Thyroid gland (tissue), 4 donors: ENCODE measurements at places on chromosomes 13 and 19. TPM values are rescaled to one million over a fixed set of nuclear protein-coding genes. Genes with fewer than 3 reads are reported as not detected.

KLK8 gene
- 0.78 TPM for total RNA-seq

ZNF580 gene
- 29.9 TPM for total RNA-seq

APOC4 gene
- not detected for total RNA-seq

CASP14 gene
- total RNA-seq, result not detected

DNA sequence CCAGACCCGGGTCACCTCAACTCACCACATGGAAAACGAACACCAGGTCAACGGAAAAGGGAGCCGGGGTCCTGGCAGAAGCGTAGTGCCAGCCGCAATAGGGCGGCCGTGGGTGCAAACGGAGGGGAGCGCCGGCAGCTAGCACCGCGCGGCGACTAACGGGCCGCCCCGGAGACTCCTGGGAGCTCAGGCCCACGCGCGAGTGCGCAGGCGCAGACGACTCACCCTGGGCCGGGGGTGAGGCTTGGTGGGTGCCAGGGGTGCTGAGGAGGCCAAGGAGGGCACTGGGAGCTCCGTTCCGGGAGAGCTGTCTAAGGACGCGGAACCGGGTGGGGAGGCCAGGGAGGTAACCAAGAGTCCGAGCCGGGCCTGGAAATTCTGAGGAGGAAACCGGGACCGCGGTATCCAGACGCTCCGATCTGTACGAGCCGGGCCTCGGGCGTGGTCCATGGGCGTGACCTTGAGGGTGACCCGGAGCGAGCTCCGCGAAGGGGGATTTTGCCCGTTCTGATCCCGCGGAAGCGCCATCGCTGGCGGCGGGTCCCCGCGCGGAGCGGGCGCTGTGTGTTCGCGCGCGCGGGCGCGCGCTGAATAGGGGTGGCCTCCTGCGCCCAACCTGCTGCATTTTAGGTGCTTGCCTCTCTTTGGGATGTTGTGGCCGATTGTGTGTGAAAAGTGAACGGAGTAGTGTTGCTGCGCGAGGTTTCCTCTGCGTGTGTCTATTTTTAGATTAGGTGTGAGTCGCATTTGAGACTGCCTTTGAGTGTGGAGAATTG lies at the start of gene ZNF382:
Gene ZNF382, plus strand, starts transcription at position 213 of the 776 bp plus-strand sequence. CDS start 4,602 bp downstream, outside the sequence.
- H3K27me3 ChIP-seq, result no peaks in the 10 kb centered on the region
- peaks cover 5% of the 10 kb centered on the region for H3K4me1 ChIP-seq
- peak within 1 kb of the TSS; percentile 72 for H3K27ac ChIP-seq
- H3K4me3 ChIP-seq, result peak within 1 kb of the TSS; percentile 60
- H3K36me3 ChIP-seq, result peaks cover 5% of the 10 kb centered on the region
- peak; percentile 80 for DNase-seq

DNA sequence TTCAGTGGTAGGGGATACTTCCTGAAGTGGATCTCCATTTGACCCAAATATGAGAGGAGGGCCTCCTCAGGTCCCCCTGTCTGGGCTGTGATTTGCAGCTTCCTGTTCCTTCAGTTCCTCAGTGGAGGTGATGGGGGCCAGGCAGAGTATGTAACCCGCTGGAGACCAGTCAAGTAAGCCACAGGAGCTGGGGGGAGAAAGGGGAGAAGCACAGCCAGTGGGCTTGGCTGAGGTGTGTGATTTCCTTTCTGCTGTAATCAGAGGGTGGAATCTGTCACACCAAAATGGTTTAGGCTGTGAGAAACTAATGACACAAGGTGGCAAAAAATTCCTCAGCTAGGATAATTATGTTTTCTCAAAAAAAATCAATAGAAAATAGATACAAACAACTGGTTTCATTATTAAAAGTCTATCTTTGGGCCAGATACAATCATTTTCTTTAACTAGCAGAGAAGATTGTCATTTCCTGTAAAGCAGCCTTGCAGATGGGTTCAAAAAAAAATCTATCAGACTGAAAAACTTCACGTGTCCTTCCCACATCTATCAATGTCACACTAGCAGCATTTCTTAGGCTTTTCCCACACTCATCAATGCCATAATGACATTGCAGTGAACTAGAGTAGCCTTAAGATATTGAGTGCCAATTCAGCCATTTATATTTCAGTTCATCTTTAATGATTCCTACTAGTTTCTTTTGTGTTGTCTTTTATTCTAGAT lies 1660.3 kb downstream of the EFNB2 start:
- H3K36me3 ChIP-seq, result no peaks in the 10 kb centered on the region
- no peak for DNase-seq
- no peak overlapping the region for H3K27ac ChIP-seq
- H3K27me3 ChIP-seq, result no peaks in the 10 kb centered on the region
- H3K4me1 ChIP-seq, result no peaks in the 10 kb centered on the region

DNA sequence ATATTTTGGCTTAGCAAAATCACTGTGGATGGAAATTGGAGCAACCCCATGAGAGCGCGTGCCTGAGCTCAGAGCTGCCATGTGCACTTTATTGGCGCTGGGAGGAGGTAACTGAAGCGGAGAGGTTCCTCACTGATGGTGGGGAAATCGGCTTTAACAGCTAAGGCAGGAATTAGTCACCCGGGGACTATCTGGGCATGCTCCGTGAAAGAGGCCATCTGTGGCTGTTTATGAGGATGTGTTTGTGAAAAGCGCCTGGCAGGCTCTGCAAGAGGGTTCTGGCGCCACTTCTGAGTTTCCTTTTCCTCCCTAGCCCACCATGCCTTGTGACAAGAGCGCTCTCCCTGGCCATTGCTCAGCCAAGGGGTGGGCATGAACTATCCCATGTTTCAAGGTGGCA lies 815.6 kb downstream of the UQCRFS1 start:
- no peak overlapping the region for H3K27ac ChIP-seq
- no peaks in the 10 kb centered on the region for H3K36me3 ChIP-seq
- DNase-seq, result no peak
- no peaks in the 10 kb centered on the region for H3K27me3 ChIP-seq
- H3K4me3 ChIP-seq, result no peak overlapping the region

- no peaks in the 10 kb centered on the region for H3K36me3 ChIP-seq
- no peak overlapping the region for H3K4me3 ChIP-seq
- no peaks in the 10 kb centered on the region for H3K27me3 ChIP-seq
- no peaks in the 10 kb centered on the region for H3K4me1 ChIP-seq
- no peak for DNase-seq
- H3K27ac ChIP-seq, result no peak overlapping the region
Observed at GRCh38 chr19:23515551-23515950, 120.3 kb upstream of the ZNF91 start.

DNA sequence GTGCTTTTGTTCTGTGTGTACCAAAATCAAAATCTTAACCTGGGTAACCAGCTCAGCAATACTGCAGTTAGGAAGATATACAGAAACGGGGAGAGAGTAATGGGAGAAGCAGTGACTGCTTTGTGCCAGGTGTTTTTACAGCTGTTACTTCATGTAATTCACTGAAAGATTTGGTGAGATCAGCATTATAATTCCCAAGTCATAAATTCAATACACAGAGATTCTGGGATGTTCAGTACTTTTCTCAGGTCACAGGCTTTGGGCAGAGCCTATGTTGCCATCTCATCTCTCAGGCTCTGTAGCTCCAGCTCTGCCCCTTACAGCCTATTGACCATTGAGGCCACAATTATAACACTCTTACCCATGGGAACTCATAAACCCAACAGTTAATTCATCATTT lies 138.5 kb downstream of the ZAR1L start:
- H3K36me3 ChIP-seq, result no peaks in the 10 kb centered on the region
- DNase-seq, result no peak
- no peaks in the 10 kb centered on the region for H3K4me1 ChIP-seq
- H3K27ac ChIP-seq, result no peak overlapping the region
- H3K4me3 ChIP-seq, result no peak overlapping the region
- no peaks in the 10 kb centered on the region for H3K27me3 ChIP-seq

DNA sequence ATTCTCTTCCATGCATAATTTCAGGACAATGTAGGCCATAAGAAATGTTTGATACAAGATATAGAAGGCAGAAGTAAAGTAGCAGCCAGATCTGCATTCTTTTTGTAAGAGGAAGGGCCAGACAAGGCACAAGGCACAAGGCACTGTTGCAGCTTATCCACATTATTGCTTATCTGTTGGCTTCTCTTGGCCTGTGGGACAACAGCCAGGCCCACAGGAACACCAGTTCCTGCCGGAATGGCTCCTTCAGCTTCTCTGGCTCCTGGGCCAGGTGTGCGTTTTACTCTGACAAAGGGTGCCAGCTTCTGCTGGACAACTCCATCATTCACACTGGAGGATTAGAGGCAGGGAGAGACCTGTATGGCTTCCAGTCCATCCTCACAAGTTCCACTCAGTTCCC lies 29.2 kb downstream of the GPR180 start:
- DNase-seq, result no peak
- H3K4me1 ChIP-seq, result no peaks in the 10 kb centered on the region
- H3K27ac ChIP-seq, result no peak overlapping the region
- no peaks in the 10 kb centered on the region for H3K27me3 ChIP-seq
- no peaks in the 10 kb centered on the region for H3K36me3 ChIP-seq

GRCh38 chr13:75687150-75687763 lies 51.1 kb downstream of the LMO7 start:
- no peak overlapping the region for H3K27ac ChIP-seq
- no peak for DNase-seq
- H3K27me3 ChIP-seq, result no peaks in the 10 kb centered on the region
- no peaks in the 10 kb centered on the region for H3K36me3 ChIP-seq
- H3K4me1 ChIP-seq, result peaks cover 7% of the 10 kb centered on the region

DNA sequence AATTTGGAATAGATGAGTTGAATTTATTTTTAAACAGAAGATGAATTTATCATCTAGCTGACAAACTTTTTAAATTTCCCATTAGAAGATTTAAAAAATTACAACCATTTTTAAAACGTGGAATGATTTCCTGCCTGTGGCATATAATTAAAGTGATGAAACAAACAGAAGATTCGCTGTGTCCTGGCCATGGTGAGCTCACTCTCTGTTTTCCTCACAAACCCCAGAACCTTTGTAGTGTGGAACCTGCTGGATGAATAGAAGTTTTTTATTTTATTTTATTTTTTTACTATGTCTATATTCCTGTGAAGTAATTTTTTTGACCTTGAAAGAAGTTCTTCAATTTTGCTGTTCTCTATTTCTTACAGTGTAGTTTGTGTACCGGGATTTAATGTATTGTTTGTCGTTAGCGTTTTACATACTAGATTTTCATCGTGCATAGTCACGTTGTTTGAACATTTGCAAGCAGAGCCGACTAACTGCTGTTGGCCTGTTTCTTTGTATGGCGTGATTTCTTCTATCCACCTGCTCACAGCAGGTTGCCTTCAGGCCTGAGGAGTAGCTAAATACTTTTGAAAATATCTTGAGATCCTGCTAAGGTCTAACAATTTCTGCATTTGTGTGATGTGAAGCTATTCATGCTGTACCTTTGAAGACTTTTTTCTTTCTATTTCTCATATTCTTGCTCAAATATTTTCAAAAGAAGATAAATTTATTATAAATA lies 149.2 kb downstream of the GGACT start:
- no peak overlapping the region for H3K27ac ChIP-seq
- H3K27me3 ChIP-seq, result no peaks in the 10 kb centered on the region
- no peak for DNase-seq
- no peak overlapping the region for H3K4me3 ChIP-seq
- H3K4me1 ChIP-seq, result peaks cover 8% of the 10 kb centered on the region
- H3K36me3 ChIP-seq, result no peaks in the 10 kb centered on the region

DNA sequence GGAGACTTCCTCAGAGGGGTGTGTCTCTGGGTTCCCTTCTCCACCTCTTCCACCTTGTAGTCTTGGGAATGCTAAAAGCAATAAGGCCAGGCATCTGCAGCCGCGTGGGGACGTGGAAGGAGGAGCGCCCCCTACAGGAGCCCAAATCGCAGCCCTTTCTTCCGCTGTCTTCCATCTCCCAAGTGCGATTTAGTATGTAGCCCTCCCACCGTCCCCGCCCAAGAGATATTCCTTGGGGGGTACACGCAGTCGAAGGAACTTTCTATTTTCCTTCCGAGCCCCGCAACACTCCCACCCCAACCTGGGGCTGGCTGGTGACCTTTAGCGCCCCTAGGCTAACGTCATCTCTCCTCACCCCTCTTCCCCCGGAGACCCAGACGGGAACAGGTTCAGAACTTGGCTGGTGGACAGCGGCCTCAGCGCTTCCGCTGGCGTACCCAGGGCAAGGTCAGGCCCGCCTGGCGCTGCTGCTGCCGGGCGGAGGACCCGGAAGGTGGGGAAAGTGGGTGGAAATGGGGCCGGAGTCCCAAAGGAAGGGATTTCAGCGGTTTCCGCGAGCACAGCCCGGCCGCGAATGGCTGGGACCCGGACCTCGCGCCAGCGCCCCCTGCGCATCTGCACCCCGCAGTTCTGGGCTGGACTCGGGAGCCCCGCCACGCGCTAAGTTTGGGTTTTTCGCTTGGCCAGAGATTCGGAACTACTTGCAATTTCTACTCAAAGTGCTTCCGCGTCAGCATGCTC lies 2.1 kb upstream of the PCDH8 start:
- peak overlapping the region; percentile 68 for H3K27ac ChIP-seq
- peak; percentile 81 for DNase-seq
- H3K27me3 ChIP-seq, result peaks cover 18% of the 10 kb centered on the region
- peak overlapping the region; percentile 7 for H3K4me3 ChIP-seq
- no peaks in the 10 kb centered on the region for H3K36me3 ChIP-seq
- peaks cover 35% of the 10 kb centered on the region for H3K4me1 ChIP-seq

DNA sequence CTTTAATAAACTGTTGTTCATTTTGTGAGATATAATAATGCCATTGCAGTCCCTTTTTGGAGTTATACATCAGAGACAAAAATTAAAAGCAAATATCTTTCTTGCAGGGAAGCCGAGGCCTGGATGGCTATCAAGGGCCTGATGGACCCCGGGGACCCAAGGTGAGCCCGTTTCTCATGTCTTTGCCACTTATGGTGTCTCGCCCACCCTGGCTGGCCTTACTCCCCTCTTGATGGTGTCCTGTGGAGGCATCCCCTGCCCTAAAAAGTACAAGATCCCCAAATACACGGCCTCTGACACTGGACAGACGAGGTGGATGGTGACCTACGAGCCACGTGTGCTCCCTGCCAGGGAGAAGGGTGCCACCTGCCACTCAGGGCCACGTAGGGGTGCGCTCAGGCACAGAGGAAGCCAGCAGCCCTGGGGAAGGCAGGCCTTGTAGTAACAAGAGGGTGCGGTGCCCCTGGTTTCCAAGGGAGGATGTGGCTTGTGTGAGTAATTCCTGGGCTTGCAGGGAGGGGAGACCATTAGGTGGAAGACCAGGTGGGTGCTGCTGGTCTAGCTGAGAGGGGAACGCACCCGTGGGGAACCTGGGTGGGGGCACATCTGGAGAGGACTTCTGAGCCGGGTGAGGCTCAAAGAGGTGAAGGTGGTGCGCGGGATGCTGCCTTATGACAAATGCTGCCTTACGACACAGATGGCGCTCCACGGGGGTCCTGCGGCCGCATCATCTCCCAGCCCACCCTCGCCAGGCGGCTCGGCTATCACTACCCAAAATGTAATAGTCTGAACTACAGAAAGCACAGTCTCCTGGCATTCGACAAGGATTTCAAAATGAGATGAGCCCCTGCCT lies 115.6 kb downstream of the RAB20 start:
- no peak for DNase-seq
- H3K27me3 ChIP-seq, result no peaks in the 10 kb centered on the region
- peaks cover 4% of the 10 kb centered on the region for H3K4me1 ChIP-seq
- H3K4me3 ChIP-seq, result no peak overlapping the region
- peaks cover 24% of the 10 kb centered on the region for H3K36me3 ChIP-seq

DNA sequence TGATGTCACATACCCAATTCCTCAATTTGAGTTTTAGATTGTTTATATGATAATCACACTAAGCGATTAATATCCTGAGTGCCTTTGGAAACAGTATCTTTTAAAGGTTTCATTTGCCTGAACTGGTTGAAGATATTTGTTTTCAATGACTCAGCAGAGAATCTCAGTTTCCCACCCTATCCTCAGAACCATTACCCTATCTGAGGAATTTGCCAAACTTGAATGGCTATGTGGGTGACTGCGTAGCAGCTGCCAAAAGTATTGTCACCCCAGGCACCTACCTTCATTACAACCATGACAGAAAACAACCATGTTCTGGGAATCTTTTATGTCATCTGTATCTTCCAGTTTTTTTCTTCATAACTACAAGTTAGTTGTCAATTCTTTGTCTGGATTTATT lies 440.1 kb upstream of the NBEA start:
- H3K36me3 ChIP-seq, result no peaks in the 10 kb centered on the region
- no peaks in the 10 kb centered on the region for H3K27me3 ChIP-seq
- H3K27ac ChIP-seq, result no peak overlapping the region
